ENCODE measurements at places on chromosomes 2 and 18.

- DNase-seq, result no peak
Observed at GRCh38 chr2:200357845-200358244, 51.4 kb downstream of the SPATS2L start.

GRCh38 chr18:25192065-25192464 lies 159.9 kb downstream of the ZNF521 start:
- DNase-seq, result no peak

DNA sequence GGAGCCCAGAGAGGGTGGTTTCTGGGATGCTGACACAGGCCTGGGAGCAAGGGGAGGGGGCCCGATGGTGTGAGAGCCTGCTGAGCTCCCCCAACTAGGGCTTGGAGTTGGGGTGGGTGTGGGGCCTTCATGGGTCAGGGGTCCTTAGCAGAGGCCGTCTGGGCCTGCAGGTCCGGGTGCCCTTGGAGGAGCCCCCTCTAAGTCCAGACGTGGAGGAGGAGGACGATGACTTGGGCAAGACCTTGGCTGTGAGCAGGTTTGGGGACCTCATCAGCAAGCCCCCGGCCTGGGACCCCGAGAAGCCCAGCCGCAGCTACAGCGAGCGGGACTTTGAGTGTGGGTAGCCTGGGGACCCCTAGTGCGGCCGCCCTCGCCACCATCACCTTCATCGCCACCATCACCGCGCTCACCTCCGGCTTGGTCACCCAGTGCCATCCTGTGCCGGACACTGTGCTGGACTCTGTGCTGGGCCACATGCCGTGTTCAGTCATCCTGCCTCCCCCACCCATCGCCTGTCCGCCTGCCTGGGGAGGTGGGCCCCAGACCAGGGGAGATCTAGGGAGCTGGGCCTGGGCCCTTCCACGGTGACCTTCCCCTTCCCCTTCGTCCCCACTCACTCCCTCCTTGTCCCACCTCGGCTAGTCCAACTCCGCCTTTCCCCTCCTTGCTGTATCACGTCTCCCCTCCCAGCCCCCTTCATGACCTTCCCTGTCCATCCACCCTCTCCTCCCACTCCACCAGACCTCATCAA lies 980 bp downstream of the SLC4A3 start:
- no peak for DNase-seq

DNA sequence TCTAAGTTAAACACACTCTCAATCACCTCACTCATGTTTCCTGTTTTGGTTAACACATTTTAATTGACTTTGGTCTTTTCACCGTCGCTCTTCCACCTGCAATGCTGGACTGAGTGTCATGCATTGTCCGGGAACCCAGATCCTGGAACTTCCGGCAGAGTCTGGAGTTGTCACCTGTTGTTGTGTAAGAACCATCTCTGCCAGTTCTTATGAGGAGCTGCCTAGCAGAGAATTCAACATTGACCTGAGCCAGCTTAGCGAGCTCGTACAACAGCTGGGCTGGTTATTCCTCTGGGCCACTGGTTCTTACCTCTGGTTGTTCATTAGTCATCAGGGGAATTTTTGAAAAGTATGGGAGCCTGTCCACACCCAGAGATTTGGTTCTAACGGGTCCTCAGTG lies 75.7 kb downstream of the BCL2L11 start:
- peak; percentile 24 for DNase-seq

GRCh38 chr2:202638721-202639120 lies 4.0 kb downstream of the FAM117B start:
- no peak for DNase-seq

GRCh38 chr18:24089076-24089475 lies 49.8 kb upstream of the CABYR start:
- DNase-seq, result no peak

DNA sequence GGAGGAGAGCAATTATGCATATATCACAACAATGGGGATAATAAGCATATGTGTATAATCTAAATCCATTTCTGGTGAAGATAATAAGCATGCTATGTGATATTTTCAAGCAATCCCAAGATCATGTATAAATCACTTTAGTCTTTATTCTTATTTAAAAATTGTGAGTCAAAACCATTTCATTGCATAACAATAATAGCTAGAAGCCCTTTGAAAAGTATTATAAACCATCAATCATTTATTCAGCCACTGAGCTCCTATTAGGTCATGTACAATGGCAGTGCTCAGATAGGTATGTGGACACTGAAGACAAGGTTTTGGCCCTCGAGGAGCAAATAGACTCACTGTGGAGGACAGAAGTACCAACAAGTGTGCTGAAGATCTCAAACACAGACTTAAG lies 113.1 kb downstream of the CDCA7 start:
- no peak for DNase-seq

GRCh38 chr2:71858071-71858470 lies 289.6 kb downstream of the CYP26B1 start:
- DNase-seq, result no peak

DNA sequence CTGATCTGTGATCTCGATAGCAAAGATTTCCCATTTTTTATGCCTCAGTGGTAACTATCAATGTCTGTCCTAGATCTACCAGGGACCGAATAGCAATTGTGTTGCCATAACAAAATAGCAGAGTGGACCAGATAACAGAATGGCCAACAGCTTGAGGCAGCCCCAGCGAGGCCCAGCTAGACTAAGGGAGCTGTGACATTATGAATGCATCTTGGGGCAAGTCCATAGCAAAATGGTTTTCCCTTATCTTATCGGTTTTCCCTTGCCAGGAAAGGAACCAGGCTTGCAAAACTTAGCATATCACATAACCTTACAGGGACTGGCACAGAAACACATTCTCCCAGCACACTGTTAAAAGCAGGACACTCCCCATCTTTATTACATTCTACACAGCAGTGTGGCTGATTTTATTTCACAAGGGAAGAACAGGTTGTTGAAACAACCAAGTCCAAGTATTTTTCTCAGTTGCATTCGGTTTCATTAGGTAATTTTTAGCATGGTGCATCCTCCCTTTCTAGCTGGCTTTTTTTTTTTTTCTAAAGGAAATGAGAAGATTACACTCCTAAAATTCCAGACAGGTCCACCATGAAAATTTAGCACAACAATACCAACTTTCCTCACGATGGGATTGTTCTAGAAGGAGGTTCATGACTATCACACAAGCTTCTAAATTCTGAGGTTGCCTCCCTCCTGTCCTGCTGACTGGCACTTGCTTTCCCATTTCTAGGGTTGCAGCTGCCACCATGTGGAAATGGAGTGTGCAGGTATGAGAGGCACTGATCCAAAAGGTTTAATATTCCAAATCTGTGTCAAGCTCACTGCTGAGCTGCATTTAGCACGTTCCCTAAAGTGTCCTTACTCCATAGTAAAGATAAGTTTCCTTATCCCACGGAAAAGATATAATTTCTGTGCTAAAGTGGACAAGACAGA lies 97.0 kb upstream of the SLC35G4 start:
- no peak for DNase-seq

- DNase-seq, result no peak
Observed at GRCh38 chr2:96800061-96801004, 15.7 kb upstream of the CNNM3 start.

GRCh38 chr2:39546937-39547336 lies 109.9 kb upstream of the MAP4K3 start:
- no peak for DNase-seq
